ENCODE measurements at places on chromosomes 16 and 17.

DNA sequence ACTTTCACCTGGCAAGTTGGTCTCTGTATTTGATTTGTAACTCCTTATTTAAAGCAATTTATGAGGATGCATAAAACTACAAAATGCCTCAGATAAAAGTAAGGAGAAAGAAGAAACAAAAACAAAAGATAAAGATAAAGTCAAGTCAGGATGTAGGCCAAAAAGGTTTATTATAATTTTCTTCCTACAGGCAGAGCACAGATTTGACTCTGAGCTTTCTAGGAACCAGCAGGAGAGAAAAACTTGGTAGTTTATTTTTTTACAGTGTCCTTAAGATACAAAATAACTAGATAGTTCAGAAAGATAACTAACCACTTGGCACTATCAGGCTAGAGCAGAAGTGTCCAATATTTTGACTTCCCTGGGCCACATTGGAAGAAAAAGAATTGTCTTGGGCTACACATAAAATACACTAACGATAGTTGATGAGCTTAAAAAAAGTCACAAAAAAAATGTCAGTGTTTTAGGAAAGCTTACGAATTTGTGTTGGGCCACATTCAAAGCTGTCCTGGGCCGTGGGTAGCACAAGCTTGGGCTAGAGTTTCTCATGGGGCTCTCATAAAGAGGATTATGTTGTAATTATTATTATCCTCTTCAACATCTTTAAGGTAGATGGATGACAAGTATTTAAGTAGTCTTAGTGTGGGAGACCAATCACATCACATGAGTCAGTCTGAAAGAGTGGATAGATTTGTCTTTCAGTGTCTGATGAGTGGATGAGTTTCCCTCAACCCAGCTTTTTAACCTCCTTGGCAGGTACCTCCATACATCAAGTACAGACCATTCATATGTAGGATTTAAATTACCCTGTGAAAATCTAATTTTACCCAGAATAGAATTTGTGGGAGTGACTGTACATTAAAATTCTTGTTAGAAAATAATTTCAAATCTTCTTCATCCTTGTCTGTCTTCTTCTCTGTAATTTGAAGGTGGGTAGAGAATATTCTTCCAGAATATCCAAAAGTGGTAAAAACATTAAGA lies 17.0 kb downstream of the PAFAH1B1 start:
- no peak for DNase-seq

DNA sequence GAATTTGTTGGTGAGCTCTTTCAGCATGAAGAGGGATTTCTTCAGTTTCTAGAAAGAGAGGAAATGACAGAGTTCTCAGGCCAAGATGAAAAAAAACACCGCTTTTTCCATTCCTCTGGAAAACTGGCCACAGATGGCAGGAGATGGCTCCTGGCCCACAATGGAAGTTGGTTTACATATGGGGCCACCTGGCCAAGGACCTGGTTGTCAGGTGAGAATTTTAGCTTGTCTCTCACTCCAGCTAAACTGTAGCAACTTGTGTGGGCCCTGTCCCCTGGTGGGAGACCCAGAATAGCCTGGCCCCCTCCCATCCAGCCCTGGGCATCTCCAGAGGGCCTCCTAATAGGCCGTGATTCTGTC lies 33.6 kb downstream of the LGALS9 start:
- no peak for DNase-seq

GRCh38 chr16:3548445-3548844 lies 28.8 kb downstream of the NLRC3 start:
- DNase-seq = no peak

- DNase-seq = peak; percentile 80
These were observed 1.1 kb downstream of the CHTF8 start for GRCh38 chr16:69131167-69131838.

- DNase-seq = no peak
These were observed 50.4 kb upstream of the ERN1 start for GRCh38 chr17:64180089-64181073.

GRCh38 chr16:72961863-72962262 lies 86.1 kb downstream of the ZFHX3 start:
- peak; percentile 65 for DNase-seq

GRCh38 chr17:2435862-2436261 lies 35.0 kb upstream of the MNT start:
- DNase-seq = no peak

DNA sequence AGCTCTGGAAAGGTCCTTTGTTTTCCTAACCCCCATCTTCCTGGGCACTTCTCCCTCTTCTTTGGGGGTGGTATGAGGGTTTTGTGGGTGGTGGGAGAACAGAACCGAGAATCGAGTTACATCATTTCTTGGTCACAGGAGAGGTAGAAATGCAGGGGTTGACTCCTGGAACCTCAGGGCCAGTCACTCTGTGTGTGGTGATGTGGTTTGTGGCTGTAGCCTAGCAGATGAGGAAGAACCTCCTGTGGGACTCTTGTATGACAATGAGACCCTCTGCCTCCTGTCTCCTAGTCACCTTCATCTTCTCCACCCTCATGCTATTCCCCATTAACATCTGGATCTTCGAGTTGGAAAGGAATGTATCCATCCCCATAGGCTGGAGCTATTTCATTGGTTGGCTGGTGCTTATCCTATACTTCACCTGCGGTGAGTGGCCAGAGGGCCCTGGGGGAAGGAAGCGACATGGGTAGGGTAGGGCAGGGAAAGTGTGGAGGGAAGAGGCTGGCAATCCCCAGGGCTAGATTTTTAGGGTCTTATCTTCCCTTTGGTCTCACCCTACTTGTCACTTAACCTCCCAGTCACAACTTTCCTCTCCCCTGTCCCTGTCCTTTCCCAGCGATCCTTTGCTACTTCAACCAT lies 5.5 kb downstream of the ODF4 start:
- no peak for DNase-seq

DNA sequence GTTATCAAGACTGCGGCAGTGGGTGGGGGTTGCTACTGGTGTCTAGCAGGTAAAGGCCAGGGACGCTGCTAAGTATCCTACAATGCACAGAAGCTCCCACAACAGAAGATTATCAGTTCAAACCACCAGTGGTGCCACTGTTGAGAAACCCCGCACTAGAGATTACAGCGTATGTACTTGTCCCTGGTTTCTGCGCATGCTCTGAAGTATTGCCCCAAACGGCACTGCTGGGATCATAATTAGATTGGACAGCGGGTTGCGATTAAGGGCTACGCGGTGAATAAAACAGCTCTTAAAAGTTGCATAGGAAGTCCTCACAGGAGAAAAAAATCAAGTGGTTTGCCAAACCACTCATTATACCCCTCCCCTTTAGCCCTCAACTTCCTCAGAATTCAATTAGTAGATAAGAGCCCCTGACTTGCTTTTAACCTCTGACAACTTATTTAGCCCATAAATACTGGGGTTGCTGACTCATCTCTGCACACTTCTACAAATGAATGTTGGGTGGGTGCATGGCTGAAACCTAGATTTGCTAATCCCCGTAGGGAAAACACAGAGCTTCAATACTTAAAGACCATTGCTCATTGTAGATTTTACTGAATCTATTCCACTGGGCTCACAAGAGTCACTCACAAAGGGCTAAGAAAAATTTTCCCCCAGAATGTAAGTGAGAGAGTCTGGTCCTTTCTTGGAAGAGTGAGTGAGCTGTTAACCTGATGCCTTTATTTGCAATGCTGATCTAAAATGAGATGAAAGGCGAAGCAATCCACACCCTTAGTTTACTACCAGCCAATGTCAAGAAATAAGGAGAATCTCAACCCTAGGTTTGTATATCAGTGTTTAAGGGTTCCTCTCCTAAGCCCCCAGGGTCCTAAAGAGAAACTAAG lies 91.8 kb downstream of the RGS9 start:
- no peak for DNase-seq

Data from iPS-NIHi11 (cell line).